Left kidney (tissue), 8 donors: ENCODE measurements at places on chromosomes 1 and 21.

DNA sequence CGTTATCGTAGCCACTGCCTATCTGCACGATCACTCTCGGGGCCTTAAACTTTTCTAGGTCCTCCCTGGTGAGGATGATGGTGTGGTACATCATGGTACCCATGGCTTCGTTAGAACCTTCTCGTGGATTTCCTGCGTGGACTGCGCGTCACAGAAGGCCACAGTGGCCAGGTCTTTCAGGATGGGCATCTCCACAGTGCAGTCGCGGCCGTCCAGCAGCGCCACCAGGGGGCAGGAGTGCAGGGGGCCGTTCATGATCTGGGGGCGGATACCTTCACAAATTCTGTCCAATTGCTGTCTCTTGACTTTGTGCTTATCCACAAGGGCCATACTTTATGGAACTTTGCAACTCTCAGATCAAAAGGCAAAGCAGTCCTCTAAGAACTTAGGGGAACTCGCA is 69.6 kb downstream of the WLS start:
- no peak for DNase-seq

- DNase-seq, result no peak
Observed at GRCh38 chr1:191284175-191284574, 806.5 kb upstream of the BRINP3 start.

- no peak for DNase-seq
Observed at GRCh38 chr1:33655496-33655895, 183.1 kb downstream of the ZSCAN20 start.

DNA sequence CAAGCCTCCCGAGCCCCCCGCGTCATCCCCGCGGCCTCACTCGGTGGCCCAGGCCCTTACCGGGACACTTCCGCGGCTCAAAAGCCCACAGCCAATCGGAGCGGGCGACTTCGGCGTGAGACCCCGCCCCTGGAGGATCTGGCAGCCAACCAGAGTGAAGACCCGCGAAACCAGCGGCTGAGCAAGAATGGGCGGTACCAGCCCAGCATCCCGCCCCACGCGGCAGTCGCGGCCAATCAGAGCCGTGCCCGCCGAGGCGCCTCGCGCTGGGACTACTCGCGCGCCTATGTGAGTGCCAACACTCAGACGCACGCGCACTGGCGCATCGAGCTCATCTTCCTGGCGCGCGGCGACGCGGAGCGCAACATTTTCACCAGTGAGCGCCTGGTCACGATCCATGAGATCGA is 22.5 kb downstream of the DISP3 start:
- no peak for DNase-seq

DNA sequence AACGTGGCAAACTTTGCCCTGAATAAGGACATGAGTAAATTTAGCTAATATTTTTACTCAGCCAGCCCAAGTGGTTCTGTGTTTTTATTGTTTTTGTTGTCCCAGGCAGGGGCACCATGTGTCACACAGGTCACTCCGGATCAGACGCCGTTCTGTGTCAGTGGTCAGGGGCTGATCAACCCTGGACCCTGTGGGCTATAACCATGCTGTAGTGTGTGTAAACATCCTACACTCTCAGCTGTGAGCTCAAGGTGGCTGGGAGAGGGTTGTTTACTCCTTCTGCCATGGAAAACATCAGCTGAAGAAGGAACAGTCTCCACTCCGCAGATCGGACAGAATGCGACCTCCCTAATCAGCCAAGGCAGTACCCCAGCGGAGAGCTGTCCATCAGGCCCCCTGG is 26.5 kb upstream of the KCNQ4 start:
- DNase-seq, result no peak

DNA sequence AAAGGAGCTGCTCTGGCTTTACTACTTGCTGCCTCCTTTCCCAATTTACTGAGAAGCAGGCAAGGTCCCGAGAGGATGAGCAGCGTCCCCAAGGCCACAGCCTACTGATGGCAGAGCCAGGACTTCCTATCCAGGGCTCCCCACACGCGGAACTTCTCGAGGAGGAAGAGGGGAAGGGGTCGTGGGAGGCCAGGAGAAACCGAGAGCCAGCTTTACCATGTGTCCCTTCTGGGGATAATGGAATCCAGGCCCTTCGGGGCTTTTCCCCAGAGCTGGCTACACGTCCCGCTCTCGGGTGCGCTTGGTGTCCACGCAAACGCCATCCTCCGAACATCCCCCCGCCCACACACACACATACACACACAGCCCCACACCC is 4.3 kb upstream of the CCN1 start:
- DNase-seq, result peak; percentile 44

DNA sequence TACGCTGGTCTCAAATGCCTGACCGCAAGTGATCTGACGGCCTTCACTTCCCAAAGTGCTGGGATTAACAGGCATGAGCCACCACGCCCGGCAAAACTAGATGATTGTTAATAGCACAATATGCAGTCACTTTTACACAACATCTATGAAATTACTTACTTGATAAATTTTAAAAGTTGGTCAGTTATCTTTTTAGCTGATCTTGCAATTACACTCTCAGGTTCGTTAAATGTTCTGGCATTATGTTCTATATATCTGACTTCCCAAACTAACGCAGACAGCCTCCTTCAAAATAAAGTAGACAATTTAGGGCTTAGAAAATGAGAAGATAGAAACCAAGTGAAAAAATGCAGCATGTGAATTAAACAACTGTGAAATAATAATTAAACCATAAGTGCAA is 31.8 kb upstream of the PSMG1 start:
- DNase-seq, result no peak

DNA sequence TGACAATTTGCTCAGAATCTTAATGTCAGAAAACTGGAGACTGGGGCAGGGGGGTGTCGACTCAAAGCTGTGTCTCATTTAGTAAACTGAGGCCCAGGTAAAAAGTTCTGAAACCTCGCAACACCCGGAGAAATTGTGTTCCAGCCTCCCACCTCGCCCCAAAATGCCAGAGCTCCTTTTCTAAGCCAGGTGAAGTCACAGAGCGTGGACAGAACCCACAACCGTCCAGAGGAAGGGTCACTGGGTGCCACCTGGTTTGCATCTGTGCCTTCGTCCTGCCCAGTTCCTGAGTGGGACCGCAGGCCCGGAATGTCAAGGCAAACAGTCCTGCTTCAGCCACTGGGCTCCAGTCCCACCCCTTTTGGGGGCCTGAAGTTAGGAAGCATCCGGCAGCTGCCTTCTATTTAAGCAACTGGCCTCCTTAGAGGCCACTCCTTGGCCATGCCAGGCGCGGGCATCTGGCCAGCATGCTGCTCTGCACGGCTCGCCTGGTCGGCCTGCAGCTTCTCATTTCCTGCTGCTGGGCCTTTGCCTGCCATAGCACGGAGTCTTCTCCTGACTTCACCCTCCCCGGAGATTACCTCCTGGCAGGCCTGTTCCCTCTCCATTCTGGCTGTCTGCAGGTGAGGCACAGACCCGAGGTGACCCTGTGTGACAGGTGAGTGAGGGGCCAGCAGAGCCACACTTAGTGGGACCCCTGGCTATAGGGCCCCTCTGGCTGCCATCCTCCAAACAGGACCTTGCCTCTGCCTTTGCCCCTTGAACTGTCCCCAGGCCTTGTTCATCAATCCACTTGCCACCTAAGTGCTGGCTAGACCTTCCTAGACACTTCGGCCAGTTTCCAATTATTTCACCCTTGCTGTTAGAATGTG is at the start of gene TAS1R1:
Gene TAS1R1 (plus strand): TSS at position 401 of the 872 bp plus-strand sequence. CDS start 67 bp downstream, at position 468.
- DNase-seq, result no peak

DNA sequence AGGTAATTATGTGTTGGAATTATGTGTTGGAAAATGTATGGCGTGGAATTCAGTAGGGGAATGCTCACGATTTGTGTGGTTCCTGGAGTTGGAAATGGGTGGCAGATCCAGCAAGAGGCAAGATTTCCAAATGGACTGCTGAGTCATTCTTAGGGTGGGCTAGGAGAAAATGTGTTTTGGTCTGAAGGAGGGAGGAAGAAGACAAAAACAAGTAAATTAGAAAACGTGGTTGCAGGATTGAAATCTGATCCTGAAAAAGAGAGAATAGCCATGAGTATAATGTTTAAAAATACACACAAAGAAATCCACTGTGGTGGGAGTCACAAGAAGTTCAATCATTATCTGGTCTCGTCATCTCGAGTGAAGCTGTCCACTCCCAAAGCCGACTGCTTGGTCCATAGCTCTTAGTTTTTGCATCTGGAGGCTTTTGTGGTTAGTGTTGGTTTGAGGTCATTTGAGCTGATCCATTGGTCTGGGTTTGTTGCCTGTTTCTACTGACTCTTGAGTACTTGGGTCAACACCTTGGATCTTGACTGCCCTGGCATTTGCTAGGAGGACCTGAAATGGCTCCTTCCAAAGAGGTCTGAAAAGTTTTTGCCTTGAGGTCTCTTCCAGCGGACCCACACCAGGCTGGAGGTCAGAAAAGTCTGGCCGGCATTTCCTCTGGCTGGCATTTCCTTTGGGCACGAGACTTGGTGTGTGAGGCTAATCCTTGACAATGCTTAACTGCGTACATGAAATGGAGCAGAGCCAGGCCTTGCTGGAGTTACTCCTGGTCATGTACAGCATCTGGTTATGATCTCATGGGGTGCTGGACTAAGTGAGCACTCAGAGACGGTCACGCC is 9.2 kb downstream of the MX2 start:
- DNase-seq, result no peak

- DNase-seq, result no peak
Observed at GRCh38 chr1:237074371-237075117, 32.6 kb downstream of the RYR2 start.

- DNase-seq, result no peak
Observed at GRCh38 chr1:80241566-80241965, 1235.0 kb upstream of the ADGRL4 start.

DNA sequence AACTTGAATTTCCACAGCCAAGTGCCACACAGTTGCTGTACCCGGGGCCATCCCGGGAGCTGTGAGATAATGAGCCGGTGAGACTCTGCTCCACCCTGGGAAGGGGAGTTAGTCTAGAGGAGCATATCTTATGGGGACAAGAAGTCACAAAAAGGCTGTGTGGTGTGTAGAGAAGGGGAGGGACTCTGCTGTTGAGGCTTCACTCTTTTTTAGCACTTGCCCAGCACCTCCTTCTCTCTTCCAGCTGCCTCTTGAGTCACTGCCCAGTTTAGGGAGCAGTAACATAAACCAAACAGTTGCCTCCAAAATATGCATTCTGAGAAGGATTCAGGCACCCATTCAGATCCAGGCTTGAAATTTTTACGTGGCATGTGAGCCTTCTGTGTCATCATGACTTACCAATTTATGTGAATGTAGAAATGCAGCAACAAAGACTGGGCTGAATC is 744 bp upstream of the WDR26 start:
- no peak for DNase-seq

DNA sequence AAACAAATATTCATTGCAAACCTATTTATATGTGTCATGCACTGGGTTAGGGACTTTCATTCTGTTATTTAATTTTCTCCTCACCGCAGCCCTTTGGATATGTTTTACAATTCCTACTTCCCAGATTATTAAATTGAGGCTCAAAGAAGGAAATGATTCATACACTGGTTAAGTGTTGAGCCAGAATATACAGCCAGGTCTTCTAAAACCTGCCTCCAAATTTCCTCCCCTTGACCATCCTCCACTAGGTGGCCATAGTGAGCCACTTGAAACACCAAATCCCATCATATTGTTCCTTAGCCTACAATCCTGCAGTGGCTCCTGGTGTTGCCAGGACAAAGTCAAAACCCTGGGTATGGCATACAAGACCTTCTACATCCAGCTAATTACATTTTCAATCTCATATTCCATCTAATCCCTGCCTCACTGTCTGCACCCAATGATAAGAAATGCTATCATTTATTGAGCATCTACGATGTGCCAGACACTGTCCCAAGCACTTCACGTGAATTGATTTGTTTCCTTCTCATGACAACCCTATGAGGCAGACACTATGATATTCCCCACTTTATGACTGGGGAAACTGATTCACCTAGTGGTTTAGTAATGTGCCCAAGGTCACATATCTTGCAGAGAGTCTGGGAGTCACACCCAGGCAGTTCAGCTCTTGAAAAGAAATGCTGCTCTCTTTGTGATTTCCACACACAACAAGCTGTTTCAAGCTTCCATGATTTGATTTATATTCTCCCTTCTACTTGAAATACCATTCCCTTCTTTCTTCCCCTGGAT is 23.6 kb upstream of the KIRREL1 start:
- DNase-seq, result no peak

- no peak for DNase-seq
Observed at GRCh38 chr1:169548282-169548681, 38.0 kb downstream of the F5 start.

DNA sequence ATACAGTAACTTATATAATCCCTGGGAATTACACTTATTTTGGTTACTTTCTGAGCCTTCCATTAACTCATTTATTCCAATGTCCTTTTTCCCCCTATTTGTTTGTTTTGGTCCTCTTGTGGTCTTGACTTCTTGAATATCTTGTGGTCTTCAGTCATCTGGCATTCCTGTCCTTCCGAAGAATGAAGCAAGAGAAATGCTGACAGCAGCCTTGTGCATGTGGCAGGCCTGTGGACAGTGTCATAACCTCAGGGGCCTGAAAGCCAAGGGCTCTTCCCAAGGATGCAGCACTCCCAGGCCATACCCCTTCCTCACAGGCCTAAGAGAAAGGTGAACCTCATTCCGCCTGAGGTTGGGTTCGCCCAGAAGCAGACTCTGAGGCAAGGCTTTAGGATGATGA is 470.2 kb downstream of the DISC1 start:
- DNase-seq, result no peak

DNA sequence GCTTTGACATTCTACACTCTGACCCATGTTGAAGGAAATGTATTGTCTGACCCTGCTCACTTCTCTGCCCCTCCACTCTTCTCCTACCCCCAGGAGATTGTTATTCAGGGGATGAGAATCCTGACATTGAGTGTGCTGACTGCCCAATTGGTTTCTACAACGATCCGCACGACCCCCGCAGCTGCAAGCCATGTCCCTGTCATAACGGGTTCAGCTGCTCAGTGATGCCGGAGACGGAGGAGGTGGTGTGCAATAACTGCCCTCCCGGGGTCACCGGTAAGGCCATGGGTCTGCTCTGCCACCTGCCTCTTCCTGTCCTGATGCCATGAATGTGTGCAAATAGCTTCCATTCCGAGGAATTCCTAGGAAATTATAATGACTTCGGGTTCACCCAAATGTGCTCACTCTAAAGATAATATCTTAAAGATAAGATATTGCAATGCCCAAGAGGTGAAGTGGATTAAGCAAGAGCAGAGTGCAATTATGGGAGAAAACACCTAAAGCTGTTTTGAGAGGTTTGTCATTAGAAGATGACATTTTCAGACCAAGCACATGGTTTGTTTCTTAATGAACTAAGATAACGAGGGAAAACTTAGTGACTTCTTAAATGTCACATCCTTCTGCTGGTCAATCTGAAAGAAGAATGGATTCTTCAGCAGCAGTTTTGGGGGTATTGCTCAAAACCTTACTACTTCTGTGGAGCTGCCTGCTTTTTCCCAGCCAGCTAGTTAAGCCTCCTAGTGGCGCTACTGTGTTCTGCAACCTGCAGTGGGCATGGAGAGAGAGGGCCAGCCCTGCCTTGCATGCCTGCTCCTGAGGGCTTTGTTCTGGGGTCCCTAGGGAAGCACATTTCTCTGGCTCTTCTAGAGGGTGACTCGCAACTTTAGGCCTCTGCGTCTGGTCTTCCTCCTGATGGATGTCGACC is 41.6 kb downstream of the LAMC2 start:
- DNase-seq, result no peak

- DNase-seq, result no peak
Observed at GRCh38 chr1:33220676-33221384, 35.5 kb upstream of the ZNF362 start.

- DNase-seq, result peak; percentile 65
Observed at GRCh38 chr1:62384276-62385005, 52.4 kb upstream of the USP1 start.

GRCh38 chr21:42668298-42668992 is 15.0 kb downstream of the PDE9A start:
- DNase-seq, result no peak
